ENCODE measurements at places on chromosomes 3 and 15.
A peak's percentile ranks its signal among the peaks of the same experiment; 100 is the strongest.

DNA sequence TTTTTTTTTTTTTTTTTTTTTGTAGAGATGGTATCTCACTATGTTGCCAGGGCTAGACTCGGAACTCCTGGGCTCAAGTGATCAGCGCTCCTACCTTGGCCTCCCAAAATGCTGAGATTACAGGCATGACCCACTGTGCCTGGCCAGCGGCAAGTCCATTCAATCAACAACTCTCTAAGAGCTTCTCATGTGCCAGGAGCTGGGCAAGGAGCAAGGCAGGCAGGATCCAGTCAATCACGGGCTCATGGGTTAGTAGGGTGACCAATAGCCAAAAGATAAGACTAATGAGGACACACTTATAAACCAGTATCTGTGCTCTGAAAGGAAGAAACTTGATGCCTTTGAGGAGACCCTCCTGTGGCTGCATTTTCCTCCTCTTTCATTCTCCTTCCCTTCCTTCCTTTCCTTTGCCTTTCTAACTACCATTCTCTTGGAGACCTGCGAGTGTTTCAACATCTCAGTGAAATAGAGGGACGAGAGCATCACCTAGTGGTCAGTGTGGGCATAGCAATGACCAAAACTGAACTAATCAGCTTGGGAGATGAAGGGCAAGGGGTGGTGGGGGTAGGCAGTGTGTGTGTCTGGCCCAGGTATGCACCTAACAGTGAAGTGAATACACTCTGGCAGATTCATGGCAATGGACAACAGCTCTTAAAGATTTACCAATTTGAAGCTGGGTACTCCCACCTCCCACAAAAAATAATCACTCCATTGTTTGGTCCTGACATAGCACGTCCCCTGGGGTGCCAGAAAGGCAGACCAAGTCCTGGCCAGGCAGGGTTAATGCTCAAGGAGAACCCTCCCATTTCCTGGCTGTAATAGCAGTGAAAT is 6.3 kb downstream of the RPP25 start:
- peak; percentile 83 for DNase-seq

- DNase-seq, result peak; percentile 89
Observed at GRCh38 chr15:43517354-43518196, at the start of gene MAP1A. TSS of gene MAP1A (plus strand) at chr15:43517608. CDS start at chr15:43521474, 3,866 bp downstream.

DNA sequence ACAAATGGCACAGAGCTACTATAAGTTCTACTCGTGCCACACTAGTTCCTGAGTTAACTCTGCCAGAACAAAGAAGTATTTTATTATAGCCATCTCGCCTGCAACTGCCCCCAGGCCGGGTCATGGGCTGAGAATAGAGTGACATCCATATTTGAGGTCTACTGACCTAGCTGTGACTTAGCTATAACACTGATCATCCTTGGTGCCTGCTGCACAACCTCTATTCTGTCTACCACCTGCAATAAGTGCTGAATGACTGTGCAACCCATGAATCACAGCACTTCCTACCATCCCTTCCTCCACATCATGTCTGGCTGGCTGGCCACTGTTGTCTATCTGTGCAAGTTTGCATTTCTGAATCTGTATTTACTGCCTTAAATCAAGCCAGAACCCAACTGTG is 506.5 kb upstream of the TBL1XR1 start:
- DNase-seq, result no peak

DNA sequence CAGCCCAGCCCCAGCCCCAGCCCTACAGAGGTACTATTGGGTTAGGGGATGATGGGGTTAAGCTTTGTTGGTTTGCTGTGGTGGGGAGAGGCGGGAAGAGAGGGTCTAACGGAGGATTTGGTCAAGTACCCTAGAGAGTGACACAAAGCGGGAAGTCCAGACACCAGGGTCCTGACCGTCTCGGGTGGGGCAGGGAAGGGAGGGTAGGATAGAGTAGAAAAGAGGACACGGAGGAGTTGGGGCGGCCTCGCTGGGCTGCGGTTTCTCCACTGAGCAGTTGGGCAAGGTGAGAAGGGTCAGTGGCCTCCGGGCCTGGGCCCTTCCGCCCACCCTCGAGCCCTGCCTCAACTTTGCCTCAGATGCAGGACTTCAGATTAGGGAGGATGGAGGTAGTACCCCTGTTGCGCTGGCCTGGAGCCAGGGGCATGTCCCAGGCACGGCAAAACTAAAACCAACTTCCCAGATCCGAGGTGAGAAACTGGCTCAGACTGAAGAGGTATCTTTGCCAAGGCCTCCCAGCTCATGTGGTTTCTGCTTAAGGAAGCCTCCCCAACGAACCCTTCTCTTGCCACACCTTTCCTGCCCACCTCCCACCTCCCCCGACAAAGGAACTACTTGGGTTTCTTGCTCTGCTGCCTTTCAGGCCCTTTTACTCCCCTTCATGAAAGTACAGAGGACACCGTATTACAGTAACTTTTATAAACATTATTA is 551 bp downstream of the PML start:
- no peak for DNase-seq

DNA sequence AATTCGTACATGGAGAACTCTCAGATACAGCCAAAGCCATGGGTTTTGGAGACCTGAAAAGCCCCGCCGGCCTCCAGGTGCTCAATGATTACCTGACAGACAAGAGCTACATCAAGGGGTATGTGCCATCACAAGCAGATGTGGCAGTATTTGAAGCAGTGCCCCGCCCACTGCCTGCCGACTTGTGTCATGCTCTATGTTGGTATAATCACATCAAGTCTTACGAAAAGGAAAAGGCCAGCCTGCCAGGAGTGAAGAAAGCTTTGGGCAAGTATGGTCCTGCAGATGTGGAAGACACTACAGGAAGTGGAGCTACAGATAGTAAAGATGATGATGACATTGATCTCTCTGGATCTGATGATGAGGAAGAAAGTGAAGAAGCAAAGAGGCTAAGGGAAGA is 23.5 kb downstream of the MYO5A start:
- DNase-seq, result no peak

DNA sequence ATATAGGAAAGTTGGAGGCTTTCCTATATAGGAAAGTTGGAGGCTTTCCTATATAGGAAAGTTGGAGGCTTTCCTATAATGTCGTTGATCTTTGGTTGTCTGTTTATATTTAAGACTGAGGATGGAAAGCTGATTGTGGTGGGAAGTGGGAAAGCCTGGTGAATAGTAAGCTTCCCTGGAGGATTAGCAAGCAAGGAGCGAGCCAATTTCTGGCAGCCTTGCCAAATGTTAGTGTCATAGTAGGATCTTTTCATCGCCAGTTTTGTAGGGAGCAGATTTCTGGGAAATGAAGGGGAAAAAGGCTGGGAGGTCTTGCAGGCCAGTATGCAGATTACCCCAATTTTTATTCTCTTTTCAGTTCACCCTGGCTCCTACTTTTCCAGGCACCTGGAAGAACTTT is 39.9 kb upstream of the CCNL1 start:
- DNase-seq, result no peak

GRCh38 chr3:16396202-16396601 is 117.3 kb downstream of the RFTN1 start:
- DNase-seq, result no peak

DNA sequence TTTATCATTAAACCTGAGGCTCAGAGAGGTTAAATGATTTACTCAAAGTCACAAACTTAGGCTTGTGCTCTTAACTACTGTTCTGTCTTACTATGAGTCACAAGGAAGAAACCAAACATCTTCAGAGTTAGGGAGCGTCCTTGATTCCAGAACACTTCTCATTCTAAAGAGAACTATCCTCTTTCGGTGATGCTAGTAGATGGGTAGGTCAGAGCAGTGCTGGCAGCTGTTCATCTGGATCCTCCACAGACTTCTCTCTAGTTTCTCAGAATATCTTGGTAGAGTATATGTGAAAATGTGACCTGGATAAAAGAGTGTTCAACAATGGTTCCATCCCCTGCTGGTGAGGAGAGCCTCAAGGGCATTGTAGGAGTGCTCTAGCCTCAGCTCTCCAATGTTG is 3.3 kb downstream of the ARL6IP5 start:
- DNase-seq, result no peak

DNA sequence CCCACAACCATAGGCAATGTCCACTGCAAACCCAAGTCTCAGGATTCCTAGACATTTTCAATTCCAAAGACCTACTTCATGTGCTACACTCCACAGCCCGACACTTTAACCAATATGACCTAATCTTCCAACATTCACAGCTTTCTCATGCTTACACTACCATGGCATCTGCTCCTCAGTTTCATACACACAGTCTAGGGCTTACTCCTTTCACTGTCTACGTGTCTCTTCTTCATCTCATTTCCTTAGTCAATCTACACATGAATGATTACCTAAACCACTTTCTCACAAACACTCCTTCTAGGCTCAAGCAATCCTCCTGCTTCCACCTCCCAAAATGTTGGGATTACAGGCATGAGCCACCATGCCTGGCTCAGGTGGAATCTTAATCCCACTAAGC is 106.3 kb downstream of the STAG1 start:
- no peak for DNase-seq

DNA sequence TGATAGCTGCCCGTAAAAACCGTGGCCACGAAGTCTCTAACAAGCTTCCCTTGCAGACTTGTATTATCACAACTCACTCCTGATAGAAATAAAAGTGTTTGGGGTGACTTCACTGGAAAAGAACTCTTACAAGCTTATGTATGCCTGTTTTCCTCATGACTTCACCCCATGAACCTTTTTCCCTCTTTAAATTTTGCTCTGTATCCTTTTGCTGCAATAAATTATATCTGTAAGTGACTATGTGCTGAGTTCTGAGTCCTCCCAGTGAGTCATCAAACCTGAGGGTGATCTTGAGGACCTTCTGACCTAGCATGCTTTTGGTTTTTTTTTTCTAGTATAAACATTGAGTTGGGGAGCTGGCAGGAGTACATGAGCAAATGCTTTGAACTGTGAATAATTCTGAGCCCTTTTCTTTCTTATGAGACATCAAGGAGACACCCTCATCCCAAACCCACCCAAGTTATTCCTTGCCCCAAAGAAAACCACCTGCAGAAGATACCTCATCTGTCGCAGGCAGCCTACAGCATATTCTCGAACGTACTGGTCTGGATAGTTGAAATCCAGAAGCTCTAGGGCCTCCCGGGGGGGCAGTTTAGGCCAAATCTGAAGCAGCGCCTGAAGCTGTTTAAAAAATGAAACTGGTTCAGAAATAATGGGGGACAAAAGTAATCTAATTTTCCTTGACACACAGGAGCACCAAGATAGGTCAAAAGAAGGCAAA is 85.9 kb downstream of the FAIM start:
- no peak for DNase-seq

DNA sequence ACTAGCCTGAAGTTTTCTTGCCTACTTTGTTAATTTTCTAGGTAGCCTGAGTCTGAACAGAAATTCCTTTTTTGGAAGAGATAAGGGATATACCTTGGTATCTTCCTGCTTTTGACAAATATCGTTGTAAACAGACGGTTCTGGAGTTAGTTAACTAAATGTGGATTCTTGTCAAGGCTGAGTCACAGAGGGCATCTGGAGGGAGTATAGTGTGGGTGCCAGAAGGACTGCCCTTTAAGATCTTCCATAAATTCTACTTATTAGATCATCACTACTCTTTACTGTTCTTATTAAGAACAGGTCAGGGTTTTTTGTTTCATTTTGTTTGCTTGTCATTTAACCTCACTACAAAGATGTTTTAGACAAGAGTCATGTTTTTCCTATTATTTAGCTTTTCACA is 125.3 kb upstream of the SKOR1 start:
- no peak for DNase-seq

DNA sequence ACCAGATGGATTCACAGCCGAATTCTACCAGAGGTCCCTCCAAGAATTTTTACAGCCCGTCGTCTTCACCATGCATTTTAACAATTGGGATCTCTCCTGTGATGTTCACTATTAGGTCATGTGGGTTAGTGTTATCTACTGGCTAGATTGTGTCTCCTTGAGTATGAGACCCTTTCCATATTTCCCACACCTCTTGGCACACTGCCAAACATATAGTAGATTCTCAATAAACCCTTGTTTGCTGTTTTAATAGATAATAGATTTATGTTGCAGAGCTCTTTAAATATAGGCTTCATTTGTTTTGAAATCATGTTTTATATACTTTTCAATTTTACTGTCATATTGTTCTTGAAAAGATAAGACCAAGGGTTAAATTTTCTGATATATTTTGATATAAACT is 34.9 kb upstream of the ADGRG7 start:
- no peak for DNase-seq

DNA sequence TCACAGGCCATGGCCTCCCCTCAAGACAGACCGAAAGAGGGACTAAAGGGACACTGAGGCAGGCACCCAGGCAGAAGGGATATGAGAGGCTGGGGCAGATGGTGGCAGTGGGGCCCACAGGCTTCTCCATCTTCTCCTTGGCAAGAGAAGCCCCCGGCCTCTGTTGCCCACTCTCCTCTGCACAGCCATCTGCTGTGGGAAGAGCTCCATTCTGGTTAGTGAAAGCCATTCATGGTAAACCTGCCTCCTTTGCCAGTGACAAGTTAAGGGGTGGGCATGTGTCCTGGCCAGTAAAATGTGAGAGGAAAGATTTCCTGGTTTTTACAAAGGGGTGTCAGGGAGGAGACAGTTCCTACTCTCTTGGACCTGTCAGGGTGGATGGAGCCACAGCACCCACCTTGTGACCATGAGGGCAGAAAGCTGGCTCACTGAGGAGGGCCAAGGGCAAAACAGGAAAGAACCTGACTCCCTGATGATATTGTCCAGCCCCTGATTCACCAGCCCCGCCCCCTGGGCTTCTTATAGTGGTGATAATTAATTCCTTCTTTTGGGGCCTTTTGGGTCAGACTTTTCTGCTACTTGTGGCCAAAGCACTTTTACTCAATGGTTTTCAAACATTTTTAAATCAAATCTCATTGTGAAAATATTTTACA is 130.4 kb upstream of the SMAD3 start:
- DNase-seq, result no peak

- no peak for DNase-seq
Observed at GRCh38 chr15:88467935-88468528, 524 bp downstream of the MRPS11 start.

DNA sequence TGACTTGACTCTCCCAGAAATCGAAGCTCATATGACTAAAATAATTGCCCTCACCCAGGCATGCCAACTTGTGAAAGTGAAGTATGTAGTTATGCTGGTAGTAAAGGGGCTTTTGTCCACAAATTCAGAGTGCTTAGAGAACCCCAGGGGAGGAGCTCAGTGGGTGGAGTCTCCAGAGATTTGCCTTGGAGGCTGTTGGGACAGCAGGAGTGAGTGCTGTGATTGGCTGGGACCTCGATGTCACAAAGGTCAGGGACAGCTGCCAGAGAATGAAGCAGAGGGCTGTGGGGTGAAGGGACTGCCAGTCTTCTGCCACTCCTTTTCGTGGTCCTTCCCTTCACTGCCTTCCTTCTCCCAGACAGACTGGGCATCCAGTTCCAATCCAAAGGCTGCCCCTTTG is 49.8 kb downstream of the ZNF445 start:
- DNase-seq, result no peak

GRCh38 chr15:49273734-49274318 is 103.8 kb downstream of the GALK2 start:
- DNase-seq, result no peak

GRCh38 chr3:184733181-184733580 is 21.3 kb upstream of the MAGEF1 start:
- no peak for DNase-seq

DNA sequence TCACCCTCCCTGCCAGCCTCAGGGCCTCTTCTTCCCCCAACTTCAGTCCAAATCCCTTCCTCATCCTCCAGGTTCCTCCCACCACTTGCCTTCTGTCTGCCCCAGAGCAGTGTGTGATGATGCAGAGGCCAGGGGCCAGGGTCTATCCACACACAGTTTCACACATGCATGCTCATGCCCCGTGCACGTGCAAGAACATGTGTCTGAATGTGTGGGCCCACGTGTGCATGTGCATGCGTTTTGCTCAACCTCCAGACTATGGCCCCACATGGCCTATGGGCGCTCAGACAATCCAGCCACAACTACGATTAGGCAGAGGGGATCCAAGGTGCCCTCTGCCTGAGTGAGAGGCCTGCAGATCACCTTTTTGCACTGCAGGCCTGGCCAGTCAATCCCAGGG is 32.3 kb upstream of the SLC6A1 start:
- DNase-seq, result no peak
